ENCODE measurements at places on chromosomes 13 and 19.

DNA sequence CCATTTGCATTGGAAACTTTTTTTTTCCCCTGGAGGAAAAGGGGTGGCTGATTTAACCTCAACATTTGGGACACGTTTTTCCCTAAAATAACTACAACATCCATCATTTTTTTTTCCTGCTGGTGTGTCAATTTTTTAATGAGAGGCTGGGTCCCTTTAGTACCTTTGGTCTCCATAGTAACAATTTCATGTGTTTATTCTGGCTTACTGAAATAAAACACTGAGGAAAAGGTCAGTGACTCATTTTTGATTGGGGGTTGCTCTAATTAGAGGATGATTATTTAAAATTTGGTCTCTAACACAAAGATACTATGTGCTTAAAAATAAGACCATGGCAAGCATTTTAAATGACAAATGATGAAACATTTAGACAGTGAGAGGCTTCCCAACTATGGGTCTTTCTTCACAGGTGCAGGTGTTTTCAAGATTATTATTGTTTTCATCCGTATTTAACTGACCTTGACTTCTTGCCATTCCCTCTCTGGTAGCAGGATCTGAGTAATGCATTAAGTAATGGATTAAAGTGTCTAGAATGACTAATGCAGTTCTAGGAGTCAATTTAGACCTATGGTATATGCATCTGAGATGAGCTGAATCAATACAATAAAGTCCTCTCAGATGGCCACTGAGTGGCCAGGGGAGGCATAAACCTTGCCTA lies 406.4 kb downstream of the KCNRG start:
- DNase-seq = no peak

DNA sequence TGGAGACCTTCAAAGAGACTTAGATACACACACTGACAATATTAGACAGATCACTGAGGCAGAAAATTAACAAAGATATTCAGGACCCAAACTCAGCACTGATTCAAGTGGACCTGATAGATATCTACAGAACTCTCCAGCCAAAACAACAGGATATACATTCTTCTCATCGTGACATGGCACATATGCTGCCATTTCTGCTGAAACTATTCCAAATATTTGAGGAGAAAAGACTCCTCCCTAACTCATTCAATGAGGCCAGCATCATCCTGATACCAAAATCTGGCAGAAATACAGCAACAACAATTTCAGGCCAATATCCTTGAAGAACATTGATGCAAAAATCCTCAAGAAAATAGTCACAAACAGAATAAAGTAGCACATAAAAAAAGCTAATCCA lies 53.3 kb downstream of the TRPC4 start:
- DNase-seq = no peak

DNA sequence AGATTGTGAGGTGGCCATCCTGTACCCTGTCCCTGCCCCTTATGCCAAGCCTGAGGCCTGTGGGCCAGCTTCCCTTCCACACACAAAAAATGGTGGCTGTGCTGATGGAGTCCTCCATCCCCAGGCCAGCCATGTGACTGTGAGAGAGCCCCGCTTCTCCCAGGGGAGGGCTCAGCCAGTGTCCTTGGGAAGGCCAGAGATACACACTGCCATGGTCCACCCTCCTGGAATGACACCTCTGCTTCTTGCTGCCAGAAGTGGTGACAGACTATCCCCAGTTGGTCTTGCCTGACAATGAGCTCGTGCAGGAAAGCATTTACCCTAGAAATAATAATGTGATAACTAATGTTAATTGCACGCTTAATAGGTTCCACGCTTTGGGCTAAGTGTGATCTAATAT lies 38.0 kb downstream of the FAM124A start:
- DNase-seq = no peak

- DNase-seq = no peak
These were observed 96.6 kb downstream of the SIPA1L3 start for GRCh38 chr19:38003438-38004185.

- DNase-seq = no peak
These were observed 465.1 kb upstream of the PCDH20 start for GRCh38 chr13:61880578-61881283.

DNA sequence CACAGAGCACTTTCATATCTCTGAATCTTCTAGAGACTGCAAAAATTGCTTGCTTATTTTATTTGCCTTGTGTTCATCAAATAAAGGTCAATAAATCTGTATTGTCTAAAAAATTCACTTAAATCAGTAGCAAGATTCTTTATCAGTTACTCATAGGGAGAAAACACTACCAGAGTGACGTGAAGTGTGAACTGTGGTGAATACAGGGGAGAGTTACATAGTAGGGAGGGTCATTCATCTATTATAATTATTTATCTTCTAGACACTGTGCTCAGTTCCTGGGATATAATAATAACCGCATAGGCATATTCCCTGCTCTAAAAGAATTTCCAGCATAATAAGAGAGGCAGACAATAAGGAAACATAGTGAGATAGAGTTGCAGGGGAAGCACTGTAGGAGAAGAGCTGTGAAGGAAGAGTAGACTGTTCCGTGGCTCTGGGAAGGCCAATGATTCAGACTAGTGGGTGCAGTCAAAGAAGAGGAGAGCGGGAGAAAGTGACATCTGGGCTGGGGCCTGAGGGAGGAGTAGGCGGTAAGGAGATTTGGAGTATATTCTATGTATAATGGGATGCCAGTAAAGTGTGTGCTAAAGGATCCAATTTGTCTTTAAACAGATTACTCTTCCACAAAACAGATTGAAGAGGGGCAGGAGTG lies 84.0 kb upstream of the TDRD3 start:
- no peak for DNase-seq

All from SIG-M5 (cell line).